ENCODE measurements at places on chromosomes 3 and 15.

GRCh38 chr3:134341389-134341788 lies 32.9 kb downstream of the AMOTL2 start:
- DNase-seq: no peak

DNA sequence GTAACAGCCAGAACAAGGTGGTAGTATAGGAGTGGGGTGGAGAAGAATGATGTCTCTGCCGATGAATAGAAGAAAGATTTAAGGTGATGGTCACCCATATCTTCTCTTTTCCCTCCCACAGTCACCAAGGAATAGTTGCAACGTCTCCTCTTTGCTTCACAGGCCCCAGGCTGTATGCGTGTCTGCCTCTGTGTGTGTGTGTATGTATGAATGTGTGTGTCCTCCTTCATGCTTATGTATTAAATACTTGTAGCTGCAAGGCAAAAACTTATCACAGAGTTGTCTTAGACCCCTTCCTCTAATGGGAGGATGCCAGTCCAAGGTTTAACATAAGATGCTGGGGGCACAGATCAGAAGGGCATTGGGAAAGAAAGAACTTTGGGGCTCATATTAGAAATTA lies 19.1 kb upstream of the BNC1 start:
- no peak for DNase-seq

DNA sequence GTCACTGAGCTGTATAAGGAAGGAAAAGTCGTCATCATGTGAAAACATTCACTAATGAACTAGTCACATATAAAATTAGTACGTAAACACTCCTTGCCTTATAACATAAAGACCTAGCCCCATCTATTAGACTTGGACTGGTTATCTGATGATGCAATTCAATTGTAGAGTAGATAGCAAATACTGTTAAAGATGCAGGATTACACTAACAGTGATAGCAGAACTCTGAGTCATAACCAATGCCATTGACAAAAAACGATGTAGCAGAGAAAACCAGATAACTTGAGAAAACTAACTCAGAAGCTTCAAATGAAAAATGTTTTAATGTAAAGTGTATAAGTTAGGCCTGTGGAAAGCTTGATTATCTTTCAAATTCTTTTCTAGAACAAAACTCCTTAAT lies 132.2 kb downstream of the WDR72 start:
- no peak for DNase-seq

DNA sequence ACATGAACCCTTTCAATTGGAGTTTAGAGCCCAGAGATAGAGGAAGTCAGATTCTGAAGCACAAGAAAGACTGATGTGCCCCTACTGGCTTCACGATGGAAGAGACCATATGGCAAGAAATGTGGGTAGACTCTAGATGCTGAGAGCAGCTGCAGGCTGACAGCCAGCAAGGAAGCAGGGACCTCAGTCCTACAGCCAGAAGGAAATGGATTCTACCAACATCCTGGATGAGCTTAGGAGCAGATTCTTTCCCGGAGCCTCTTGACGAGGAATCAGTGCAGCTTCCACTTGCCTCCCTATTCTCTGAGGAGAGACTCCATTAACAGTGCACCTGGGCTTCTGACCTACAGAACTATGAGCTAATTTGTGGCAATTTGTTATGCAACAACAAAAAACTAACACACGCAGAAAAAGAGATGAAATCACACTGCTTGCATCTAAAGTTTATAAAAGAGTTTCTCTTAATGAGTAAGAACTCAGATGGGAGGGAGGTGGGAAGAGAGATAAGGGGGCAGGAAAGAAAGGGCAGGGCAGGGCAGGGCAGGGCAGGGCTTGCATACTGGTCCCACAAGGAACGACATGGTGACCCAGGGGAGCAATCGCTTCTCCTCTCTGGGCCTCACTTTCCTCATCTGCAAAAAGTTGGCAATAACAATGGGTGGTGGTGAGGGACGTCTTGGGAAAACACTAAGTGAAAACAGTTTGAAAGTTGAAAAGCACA lies 440.9 kb downstream of the FOXP1 start:
- no peak for DNase-seq

DNA sequence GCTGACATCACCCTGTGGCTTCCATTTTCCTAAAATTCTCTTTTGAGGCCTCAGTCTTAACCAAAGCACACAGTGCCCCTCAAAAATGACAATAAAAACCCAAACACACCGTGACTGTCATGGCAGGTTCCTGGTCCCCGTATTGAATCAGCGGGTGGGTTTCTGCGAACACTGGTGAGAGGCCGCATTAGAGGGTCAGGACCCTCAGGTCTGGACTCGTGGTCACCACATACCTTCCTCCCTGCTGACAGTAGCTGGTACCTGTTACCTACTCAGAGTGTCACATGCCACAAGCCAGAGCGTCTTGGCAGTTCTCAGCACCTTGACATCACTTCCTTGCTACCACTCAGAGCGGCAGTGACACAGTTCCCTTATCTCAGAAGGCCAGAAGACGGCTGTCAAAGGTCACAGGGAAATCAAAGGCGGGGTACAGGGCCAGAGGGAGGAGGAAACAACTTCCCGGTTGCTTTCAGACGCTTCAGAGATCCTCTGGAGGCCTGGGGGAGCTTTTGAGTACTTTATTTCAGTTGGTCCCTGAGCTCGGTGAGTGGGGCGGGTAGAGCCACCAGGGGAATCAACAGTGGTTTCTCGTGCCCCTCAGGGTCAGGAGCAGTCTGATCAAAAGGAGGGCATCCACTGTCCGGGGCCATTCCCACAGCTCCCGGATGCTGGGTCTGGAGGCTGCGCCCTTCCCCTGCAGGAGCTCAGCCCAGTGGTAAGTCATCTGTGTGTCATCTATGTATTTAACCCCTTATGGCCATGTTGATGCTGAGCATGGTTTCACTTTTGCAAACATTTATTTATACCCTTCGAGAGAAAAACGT lies at the start of the genes CCR5AS and CCRL2:
TSS of gene CCR5AS (minus strand) at position 279 of the 824 bp plus-strand sequence.
TSS of gene CCRL2 (plus strand) at position 472 of the 824 bp plus-strand sequence. CDS start 821 bp downstream, outside the sequence.
- DNase-seq: no peak

DNA sequence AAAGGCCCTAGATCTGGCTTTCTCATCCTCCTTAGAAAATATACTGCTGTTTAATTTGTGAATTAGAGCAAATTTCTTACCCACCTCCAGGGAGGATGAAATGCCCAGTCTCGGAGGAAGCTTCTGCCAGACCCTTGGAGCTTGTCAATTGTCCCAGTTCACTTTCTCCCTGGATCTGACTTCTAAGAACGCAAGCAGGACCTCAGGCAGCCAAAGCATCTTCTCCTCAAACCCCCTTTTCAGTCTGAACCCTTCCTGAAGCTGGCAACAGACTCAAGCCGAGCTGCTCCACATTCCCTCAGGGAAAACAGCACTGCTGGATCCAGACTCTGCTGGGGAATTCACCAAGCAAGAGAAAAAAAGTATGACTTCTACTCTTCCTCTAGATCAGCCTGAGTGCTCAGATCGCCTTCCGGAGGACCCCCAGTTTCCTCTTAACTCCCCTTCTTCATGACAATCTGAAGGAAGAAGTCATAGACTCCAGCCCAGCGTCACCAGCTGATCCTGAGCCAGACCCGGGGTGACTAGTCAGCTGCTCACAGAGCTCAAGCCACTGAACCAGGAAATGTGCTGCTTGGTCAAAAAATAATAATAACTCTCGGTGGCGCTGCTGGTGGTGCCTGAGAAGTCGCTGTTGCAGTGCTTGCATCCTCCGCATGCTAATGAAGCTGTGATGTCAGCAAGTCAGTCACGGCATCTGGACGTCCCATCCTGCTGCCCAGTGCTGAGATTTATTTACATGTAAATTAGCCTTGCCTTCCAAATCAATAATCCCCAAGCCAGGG lies at the start of gene PRICKLE2:
TSS of gene PRICKLE2 (minus strand) at position 641 of the 785 bp plus-strand sequence. CDS start 26,539 bp downstream, outside the sequence.
- DNase-seq: no peak

- no peak for DNase-seq
Measured at GRCh38 chr3:197892162-197892561, 57.8 kb upstream of the RPL35A start.

DNA sequence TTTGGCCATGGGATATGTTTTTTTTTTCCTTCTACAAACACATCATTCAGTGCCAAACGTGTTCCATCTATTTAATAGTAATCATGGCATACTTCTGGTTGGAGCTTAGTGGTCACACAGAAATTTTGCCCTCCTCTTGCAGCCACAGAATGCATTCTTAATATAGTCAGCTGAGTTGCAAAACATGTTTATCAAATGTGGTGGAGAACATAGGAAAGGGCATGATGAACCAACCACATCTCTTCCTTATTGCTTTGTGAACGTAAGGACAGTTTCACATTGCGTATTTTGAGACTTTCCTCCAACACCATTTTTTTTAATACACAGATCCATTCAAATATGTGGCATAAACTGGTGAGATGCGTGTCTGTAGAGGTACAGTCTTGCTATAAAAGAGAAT lies 106.8 kb downstream of the BBX start:
- no peak for DNase-seq

GRCh38 chr3:144660186-144660585 lies 688.6 kb downstream of the DIPK2A start:
- DNase-seq: no peak

- no peak for DNase-seq
Measured at GRCh38 chr3:173253471-173253870, 112.4 kb upstream of the SPATA16 start.

GRCh38 chr3:100719136-100719535 lies 9.8 kb downstream of the TFG start:
- no peak for DNase-seq

DNA sequence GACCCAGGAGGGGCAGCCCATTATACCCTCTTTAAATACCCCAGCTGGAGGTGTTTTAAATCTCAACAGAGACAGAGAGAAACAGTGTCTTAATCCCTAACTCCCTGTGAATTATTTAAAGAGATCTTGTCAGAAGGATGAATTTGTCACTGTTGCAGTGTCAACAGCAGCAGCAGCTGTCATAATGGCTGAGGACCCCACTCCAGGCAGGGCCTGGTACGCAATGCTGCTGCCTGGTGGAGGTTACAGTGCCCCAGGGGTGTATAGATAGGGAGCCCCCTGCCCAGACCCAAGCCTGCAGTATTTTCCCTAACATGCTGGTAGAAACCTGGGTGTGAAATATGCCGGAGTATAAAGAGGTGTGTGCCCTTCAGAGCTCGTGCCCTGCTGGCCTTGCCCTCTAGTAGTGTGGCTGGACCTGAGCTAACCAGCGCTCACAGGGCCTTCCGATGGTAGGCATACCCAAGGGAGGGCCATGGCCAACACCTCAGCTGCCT lies 143.0 kb downstream of the EPHB1 start:
- no peak for DNase-seq
